ENCODE measurements at places on chromosomes 7 and 10. TPM values are rescaled to one million over a fixed set of nuclear protein-coding genes. Genes with fewer than 3 reads are reported as not detected.

Gene C10orf62
- total RNA-seq = 0.35 TPM

Gene AS3MT
- 17.3 TPM for total RNA-seq

Gene EMX2
- total RNA-seq = 0.67 TPM

Gene GIMAP2
- 3.8 TPM for total RNA-seq

- DNase-seq = no peak
These were observed 714.8 kb downstream of the CCSER2 start for GRCh38 chr10:85043207-85043606.

Gene CHPF2
- 24.7 TPM for total RNA-seq

GRCh38 chr7:15470825-15471668, 90.8 kb downstream of the AGMO start:
- no peak for DNase-seq

DNA sequence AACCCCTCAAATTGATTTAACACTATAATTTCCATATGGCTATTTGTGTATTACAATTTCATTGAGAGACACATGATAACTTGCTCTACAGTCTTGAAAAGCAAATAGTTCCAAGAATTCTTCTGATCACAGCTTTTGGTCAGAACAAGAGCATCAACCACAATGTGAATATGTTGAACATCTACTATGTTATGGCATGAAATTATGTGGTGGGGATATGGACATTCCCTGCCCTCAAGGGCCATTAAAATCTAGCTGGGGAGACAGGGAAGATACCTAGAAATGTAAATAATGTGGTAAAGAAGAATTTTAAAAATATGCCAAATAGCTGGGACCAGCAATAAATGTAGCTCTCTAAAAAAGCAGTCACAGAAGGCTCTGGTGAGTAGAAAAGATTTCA, 262.2 kb downstream of the FZD1 start:
- DNase-seq = no peak

Gene SP8
- total RNA-seq = not detected

Gene STAG3
- total RNA-seq = not detected

GRCh38 chr7:33079763-33080690, 17.5 kb upstream of the NT5C3A start:
- no peak for DNase-seq

GRCh38 chr7:1580422-1581030, 10.7 kb upstream of the PSMG3 start:
- no peak for DNase-seq

- DNase-seq = no peak
These were observed 20.1 kb downstream of the CHST3 start for GRCh38 chr10:71984126-71984808.

Gene UCMA
- not detected for total RNA-seq

Gene ZNF117
- total RNA-seq = 1.6 TPM

DNA sequence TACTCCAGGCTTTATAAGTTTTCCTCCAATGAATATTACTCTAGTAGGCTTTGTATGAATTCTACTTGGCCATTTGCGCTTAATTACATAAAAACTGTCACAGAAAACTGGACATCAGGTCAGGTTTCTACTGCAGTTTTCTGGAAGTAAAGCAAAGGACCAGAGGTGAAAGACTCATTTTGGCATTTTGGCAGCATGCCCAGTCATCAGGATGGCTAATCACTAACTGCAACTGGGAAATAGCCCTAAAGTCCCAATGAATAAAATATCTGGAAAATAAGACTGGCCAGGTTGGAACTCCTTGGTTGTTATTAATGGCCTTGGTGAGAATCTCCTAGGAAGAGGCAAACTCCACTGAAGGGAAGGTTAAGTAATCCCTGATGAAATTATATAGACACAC, 75.5 kb downstream of the COPG2 start:
- no peak for DNase-seq

- no peak for DNase-seq
These were observed 145.9 kb downstream of the PHTF2 start for GRCh38 chr7:77944183-77945182.

GRCh38 chr7:96315125-96315512, 6.8 kb downstream of the SLC25A13 start:
- DNase-seq = no peak

- DNase-seq = no peak
These were observed 88.9 kb upstream of the SEC61G start for GRCh38 chr7:54847921-54848320.

DNA sequence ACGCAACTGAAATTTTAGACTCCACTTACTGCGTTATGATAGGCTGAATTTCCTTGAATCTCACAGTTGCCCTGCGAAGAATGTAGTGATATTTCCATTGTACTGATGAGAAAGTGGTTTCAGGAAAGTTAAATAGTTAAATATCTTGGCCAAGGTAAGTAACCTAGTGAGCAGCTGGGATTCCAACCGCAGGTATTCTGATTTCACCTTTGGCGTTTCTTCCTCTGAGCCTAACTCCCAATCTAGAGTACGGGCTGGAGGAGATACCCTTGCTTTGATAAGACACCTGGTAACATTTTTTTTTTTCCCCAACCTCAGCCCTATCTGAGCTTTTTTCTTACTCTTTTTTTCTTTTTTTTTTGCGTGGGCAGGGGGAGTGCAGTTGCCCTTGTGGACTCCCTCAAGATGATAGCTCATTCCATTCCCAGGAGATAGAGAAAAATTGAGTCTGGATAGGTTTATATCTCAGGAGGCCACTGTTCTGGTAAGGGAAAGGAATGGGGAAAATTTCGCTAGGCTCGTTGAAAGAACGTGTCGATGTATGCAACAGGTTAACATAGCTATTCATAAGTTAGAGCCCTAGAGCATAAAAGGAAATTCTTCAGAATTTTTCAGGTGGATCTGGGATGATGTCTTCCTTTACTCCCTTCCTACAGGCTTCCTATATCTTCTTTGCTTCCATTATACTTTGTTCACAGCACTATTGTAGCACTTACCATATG, 3.1 kb upstream of the TAS2R38 start:
- DNase-seq = no peak

Gene AGR2
- not detected for total RNA-seq

Gene XRCC2
- total RNA-seq = 0.20 TPM

GRCh38 chr7:47574482-47575329, 7.2 kb downstream of the TNS3 start:
- no peak for DNase-seq

Gene PIK3CG
- total RNA-seq = 3.0 TPM

GRCh38 chr7:152760854-152761748, 1.5 kb downstream of the ACTR3B start:
- no peak for DNase-seq

DNA sequence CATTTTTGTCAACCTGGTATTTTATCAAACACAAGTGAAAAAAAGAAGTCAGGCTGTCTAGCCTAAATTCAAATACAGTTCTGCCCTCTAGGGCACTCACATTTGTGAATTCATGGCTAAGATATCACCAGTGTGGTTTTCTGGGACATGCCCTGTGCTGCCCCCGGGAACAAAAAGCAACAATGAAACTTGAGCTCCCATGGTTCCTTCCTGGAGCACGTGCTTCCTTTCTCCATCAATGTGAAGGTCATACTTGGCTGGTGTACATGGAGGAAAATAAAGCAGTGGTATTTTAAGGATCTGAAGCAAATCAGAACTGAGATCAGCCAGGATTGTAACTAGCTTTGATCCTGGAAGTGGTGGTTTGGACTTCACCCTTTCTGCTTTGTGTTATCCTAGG, 128.9 kb upstream of the FRMD4A start:
- DNase-seq = no peak

DNA sequence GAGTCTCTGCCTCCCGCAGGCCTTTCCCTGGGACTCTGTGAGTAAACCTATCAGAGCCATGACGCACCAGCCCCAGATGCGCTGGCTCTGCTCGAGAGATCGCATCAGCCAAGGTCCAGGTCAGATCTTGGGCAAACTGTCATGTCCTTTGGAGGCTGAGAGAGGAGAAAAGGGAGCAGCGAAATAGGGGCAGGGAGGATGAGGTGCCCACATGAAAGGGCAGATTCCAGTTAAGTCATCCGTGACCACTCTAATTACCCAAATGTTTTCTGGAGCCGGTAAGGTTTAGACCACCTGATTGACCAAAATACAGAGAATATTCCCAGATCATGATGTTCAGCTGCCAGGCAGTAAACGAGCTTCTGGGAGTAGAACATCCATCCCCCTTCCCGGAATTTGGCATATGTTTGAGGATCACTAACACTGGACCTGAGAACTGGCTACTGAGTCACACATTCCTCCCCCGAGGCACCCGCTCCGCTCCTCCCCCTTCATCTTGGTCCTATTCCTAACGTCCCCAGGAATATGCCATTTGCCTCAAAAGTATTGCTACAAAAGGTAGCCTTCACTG, 88.0 kb downstream of the FGFR2 start:
- no peak for DNase-seq

DNA sequence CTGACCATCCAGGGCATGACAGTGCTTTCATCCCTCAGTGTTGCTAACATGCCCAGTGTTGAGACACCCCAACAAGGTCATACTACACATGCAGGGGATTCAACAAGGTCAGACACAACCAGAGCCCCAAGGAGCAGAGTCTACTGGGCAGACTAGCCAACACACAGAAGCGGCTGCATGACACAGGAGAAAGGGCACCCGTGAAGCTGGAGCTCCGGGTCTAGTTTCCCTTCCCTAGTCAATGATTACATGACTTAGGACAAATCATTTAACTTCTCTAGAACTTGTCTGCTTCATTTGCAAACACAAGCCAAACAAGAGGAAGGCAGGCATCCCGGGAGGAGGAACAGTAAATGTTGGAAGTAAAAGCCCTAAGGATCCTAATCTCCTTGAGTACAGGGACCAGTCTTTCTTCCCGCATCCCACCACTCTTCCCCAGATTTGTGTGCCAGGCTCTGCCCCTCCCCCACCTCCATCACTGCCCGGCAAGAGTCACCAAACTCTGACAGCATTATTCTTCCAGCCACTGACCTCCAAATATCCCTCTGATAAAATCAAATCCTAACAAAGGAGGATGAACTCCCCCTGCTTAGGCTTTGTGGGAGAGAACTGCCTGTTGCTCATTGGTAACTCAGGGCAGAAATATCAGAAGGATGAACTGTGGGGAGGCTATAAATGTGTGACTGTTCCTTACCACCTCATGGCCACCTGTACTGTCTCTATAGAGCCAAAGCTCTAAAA, 104.3 kb downstream of the KCNMA1 start:
- no peak for DNase-seq

DNA sequence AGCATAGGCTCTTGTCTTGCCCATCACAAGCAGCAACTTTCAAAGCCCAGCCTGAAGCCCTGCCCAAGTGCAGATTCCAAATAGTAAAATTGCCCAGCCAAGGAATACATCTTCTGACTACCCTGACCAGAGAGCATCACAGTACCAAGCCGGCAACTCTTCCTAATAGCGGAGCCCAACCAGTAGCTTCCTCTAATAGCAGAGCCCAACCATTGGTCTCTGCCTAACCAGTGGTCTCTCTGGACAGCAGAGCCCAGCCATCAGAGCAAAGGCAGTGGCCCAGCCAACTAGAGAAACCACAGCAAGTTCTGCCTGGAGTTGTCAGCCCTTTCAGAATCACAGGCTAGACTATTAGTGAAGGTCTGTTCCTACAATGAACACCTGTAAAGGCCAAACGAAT, 285.6 kb downstream of the HGF start:
- DNase-seq = peak; percentile 74

GRCh38 chr10:47318706-47319105, 3.5 kb upstream of the GDF2 start:
- DNase-seq = no peak

GRCh38 chr7:115435178-115435577, 513.3 kb downstream of the MDFIC start:
- no peak for DNase-seq

- peak; percentile 86 for DNase-seq
These were observed 25.2 kb downstream of the TMEM270 start for GRCh38 chr7:73885975-73886798.

GRCh38 chr7:6606866-6607583, 8.4 kb upstream of the ZNF853 start:
- no peak for DNase-seq

DNA sequence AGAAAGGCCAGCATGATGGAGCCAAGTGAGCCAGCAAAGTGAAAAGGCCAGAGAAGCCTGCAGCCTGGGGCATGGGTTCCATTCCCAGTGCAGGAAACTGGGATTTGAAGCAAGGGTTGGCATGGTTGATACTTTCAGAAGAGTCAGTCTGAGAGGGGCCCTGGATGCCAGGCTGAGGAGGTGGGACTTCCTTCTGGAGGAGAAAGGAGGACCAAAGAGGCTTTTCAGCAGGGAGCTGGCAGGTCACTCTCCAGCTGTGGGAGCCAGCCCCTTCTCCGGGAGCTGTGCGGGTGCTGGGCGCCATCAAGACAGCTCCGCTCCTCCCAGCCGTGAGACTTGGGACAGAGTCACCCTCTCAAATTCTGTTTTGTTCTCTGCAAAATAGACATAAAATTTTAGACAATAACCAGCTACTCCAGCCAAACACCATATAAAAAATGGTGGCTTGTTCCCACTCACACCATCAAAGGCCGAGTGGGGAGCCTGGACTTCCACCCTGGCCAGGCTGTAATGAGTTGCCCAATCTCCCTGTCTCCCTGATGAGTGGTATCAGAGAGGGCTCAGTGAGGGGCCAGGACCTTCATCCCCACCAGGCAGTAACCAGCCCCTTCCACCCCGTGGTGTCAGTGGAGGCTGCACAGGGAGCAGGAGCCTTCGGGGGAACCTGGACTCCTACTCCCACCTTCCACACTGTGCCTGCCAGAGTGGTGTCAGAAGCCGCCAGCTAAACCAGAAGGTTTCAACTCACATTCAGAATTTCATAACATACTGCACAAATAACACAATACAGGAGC, 133.6 kb upstream of the RET start:
- peak; percentile 43 for DNase-seq

Gene OR2A7
- 0.94 TPM for total RNA-seq

DNA sequence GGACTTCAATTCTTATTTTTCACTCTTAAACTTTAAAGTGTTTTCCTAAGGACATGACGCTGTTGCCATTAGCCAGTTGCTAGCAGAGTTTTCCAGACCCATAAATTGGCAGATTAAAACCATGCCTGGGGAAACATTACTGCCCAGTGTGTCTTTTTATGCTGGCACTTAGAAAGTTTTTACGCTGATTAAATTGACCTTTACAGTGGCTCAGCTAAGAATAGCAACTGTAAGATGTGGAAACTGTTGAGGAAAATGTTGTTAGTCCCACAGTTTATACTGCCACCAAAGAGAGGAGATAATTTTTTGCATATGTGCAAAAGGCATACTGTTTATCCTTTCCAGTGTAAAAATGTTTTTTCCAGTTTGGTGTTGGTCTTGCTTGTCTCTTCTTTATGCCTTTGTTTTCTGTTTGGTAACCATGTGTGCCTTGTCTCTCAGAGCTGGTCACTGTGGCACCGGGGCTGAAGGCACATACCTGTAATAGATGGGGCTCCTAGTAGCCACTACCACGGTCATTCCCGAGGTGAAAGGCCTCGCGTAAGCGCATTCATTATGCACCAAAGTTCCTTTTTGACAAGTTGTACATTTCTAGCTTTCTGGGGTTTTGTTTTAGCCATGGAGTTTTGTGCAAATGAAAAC, 45.3 kb downstream of the CYP17A1 start:
- DNase-seq = no peak

DNA sequence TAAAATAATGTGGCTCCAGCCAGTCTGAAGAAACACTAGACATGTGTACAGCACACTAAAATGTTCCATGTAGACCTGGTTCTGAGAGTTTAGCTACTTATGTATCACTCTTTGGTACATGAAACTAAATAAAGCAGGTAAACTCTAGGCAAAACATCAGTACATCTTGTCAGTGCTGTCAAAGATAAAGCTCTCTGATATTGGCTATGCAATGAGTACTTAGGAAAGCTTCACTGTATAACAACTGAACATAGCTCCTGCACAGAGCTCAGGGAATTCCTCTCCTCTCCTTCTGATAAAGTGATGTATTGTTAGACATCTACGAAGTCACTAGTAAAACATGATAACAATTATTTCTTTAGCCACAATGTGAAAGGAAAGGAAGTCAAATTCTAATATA, 3.5 kb downstream of the LRRN3 start:
- DNase-seq = no peak

- no peak for DNase-seq
These were observed 60.8 kb upstream of the OIT3 start for GRCh38 chr10:72832701-72833100.

Data from right atrium auricular region (tissue), 2 donors.